ENCODE measurements at places on chromosomes 4 and X. TPM values are rescaled to one million over a fixed set of nuclear protein-coding genes. Genes with fewer than 3 reads are reported as not detected.

DNA sequence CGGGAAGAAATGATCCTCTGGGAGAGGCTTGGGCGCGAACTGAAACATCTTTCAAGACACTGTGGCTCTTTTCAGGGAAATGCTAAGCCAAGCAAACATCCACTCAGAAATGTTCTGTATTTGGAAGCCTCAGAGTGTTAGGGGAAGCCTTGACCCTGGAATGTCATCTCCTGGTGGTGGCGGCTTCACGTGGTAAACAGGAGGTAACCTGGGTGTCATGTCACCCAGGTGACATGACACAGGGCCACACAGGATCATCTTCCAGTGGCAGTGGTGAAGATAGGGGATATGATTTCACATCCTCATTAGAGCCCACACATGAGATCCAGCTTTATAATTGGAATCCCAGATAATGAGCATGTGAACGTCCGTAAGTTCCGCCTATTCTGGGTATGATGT lies 140.0 kb downstream of the TBL1X start:
- DNase-seq: no peak

GRCh38 chrX:71627588-71628404 lies 9.5 kb upstream of the CXCR3 start:
- DNase-seq: no peak

- no peak for DNase-seq
Measured at GRCh38 chr4:25253071-25253445, 19.2 kb downstream of the PI4K2B start.

DNA sequence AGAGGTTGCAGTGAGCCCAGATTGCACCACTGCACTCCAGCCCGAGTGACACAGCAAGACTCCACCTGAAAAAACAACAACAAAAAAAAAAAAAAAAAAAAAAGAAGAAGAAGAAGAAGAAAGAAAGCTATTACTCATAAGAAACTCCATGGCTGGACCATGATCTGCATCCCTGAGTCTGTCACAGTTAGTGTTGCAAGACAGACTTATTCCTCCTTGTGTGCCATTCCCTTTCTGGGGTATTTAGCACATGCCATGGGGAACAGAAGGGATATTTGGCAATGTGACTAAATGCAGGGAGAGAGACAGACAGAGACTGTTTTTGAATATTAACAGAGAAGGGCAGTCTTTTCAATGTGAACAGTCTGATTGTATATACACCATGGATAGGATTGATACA lies 16.7 kb upstream of the PDS5A start:
- no peak for DNase-seq

GAB1 gene
- total RNA-seq: 47.9 TPM

GAGE2A gene
- not detected for total RNA-seq

GRCh38 chr4:159024266-159024665 lies 78.6 kb upstream of the RAPGEF2 start:
- DNase-seq: no peak

DNA sequence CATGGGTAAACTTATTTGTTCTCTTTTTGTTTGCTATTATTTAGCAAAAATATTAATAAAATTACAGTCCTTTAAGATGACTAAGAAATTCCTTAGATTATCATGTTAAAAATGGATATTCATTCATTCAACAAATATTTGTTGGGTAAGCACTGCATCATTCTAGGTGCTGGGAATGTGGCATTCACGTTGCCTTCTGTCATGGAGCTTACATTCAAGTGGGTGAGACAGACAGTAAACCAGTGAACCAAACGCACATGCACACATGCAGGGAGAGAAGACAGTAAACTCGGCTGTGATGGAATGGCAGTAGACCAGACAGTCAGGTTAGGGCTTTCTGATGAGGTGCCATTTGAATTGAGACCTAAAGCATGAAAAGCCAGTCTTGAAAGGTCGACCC lies 91.8 kb downstream of the STOX2 start:
- DNase-seq: no peak

DNA sequence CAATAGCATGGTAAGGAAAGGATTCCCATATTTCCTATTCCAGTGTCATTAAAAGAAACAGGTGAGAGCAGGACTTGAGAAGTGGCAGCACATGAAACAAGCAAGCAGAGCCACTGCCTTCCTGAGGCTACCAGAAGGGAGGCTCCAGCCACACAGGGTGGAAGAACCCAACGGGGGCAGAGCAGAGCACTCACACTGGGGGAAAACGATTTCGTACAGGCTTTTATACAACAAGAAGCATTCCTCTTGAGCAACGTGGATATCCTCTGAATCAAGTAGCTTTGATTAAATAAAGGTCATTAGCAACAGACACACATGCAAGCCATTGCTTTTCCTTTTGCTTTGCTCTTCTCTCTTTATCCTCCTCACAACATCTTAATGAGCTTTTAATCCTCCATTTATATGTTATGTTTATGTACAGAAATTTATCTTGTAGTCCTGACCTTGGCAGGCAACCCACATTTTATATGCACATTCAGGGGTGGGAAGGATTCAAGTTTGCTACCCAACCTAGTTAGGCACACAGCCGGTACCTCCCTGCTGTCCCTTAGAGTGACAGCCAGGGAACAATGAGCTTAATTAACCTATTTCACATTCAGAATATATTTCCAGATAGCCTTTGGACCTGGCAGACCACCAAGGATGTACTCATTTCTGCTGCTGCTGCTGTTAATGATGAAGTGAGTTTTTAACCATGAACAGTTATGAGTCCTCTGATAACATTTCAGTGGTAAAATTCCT lies 202.1 kb downstream of the ARHGAP24 start:
- peak; percentile 23 for DNase-seq
